Trophoblast cell (in vitro differentiated cells and primary cell): ENCODE measurements at places on chromosomes 5 and 9.
A peak's percentile ranks its signal among the peaks of the same experiment; 100 is the strongest.

GRCh38 chr5:155282503-155283107, 269.1 kb downstream of the KIF4B start:
- H3K4me1 ChIP-seq, result no peaks in the 10 kb centered on the region
- no peak overlapping the region for H3K27ac ChIP-seq
- no peaks in the 10 kb centered on the region for H3K36me3 ChIP-seq
- H3K4me3 ChIP-seq, result no peak overlapping the region
- DNase-seq, result no peak
- no peaks in the 10 kb centered on the region for H3K27me3 ChIP-seq

- H3K27me3 ChIP-seq, result no peaks in the 10 kb centered on the region
- no peak overlapping the region for H3K27ac ChIP-seq
- H3K4me3 ChIP-seq, result no peak overlapping the region
- no peaks in the 10 kb centered on the region for H3K36me3 ChIP-seq
These were observed 51.0 kb upstream of the COL15A1 start for GRCh38 chr9:98892690-98893089.

DNA sequence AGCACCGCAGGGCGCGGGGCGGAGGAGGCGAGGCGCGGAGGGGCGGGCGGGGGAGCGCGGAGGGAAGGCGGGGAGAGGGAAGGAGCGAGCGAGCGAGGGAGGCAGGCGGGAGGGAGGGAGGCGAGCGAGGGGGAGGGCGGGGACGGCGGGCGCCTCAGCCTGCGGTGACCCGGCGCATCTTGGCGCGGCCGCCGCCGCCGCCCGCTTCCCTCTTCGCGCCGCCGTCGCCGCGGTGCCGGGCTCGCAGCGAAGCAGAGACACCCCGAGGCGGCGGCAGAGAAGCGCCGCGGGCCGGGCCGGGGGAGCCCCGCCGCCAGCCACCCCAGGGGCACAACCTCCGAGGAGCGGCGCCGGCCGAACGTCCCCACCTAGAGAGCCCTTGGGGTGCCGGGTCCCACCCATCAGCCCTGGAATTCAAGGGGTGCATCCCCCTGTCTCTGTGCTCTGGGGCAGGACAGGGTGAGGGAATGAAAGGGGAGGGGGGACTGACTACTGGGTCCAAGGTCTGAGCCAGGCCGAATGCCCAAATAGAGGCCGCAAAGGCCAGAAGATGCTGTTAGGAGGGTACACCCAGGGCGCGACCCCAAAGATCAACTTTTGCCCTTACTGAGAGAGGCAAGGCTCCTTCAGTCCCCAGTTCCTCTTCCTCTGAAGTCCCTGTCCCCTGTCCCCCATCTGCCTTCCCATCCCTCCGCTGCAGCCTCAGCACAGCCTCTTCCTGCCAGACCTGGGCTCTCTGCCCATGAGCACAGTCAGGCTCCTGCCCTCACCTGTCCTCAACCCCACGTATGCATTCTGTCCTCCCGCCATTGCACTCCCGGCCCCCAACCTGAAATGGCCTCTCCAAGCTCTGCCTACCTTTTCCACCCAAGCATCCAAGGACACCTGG, at the start of gene ADAMTS2:
TSS of gene ADAMTS2 (minus strand) at position 29 of the 889 bp plus-strand sequence. CDS start 133 bp downstream, outside the sequence.
- peaks cover 11% of the 10 kb centered on the region for H3K27me3 ChIP-seq
- peak; percentile 33 for DNase-seq
- H3K36me3 ChIP-seq, result peaks cover 5% of the 10 kb centered on the region
- H3K27ac ChIP-seq, result no peak within 1 kb of the TSS

GRCh38 chr9:33453286-33453860, 6.0 kb upstream of the AQP3 start:
- no peak for DNase-seq
- peaks cover 5% of the 10 kb centered on the region for H3K4me1 ChIP-seq
- no peak overlapping the region for H3K4me3 ChIP-seq
- no peaks in the 10 kb centered on the region for H3K36me3 ChIP-seq
- H3K27ac ChIP-seq, result no peak overlapping the region

- no peak for DNase-seq
- no peaks in the 10 kb centered on the region for H3K27me3 ChIP-seq
- H3K4me1 ChIP-seq, result peaks cover 2% of the 10 kb centered on the region
- no peak overlapping the region for H3K27ac ChIP-seq
- H3K36me3 ChIP-seq, result no peaks in the 10 kb centered on the region
These were observed 5.1 kb upstream of the SMIM15 start for GRCh38 chr5:61167382-61167781.

DNA sequence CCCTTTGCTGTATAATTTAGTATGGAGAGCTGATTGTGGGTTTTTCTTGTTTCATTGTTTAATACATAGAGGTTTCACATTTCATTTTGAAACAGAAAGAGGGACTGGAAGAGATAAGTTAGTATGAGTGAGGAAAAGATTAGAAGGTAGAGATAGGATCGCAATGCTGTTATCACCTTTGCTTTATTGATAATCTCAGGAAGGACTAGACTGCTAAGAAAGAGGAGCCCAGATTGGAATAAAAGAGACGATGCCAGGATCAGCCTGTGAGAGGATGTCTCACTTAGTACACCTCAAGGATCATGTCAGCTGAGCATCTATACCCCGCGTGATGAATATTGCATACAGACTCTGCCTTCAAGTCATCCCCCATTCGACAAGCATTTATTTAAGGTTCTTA, 178.0 kb upstream of the DMAC1 start:
- no peaks in the 10 kb centered on the region for H3K27me3 ChIP-seq
- no peaks in the 10 kb centered on the region for H3K36me3 ChIP-seq
- no peak for DNase-seq
- no peak overlapping the region for H3K4me3 ChIP-seq
- H3K4me1 ChIP-seq, result no peaks in the 10 kb centered on the region

DNA sequence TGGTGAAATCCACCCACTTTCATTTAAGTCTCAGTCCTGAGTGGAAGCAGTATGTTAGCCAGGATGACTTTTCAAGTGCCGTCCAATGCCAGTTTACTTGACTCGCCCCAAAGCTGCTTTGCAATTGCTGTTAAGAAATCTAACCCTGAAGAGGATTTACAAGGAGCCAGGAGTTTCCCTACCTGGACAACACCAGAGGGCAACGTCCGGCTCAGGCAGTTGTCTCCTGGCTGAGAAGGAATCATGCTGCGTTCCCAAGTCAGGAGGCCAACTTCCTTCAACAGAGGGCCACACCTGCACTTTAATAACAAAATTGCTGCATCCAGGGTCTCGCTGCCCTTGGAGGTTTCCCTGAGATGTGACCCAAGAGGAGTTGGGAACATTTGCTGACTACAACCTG, 65.8 kb downstream of the BOD1 start:
- DNase-seq, result no peak
